ENCODE measurements at places on chromosomes 1 and 21.

GRCh38 chr21:14523234-14523633, 22.9 kb downstream of the SAMSN1 start:
- DNase-seq, result no peak

DNA sequence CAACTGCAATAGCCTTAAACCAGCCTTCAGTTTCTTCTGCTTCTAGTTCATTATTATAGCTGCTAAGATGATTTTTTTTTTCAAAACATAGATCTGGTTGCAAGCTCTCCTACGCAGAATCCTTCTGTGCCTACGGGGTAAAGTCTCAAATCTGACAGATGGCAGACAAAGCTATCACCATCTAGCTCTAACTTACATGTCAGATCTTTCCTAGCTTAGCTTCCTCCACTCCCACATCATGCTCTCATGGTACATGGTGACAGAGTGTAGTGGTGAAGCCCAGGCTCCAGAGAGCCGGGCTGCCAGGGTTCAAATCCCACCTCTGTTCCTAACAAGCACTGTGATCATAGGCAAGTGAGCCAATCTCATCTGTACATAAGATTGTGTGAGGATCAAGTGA, 24.2 kb upstream of the GUCA2B start:
- DNase-seq, result no peak

GRCh38 chr21:46153247-46154154, 1.9 kb downstream of the FTCD start:
- peak; percentile 29 for DNase-seq

DNA sequence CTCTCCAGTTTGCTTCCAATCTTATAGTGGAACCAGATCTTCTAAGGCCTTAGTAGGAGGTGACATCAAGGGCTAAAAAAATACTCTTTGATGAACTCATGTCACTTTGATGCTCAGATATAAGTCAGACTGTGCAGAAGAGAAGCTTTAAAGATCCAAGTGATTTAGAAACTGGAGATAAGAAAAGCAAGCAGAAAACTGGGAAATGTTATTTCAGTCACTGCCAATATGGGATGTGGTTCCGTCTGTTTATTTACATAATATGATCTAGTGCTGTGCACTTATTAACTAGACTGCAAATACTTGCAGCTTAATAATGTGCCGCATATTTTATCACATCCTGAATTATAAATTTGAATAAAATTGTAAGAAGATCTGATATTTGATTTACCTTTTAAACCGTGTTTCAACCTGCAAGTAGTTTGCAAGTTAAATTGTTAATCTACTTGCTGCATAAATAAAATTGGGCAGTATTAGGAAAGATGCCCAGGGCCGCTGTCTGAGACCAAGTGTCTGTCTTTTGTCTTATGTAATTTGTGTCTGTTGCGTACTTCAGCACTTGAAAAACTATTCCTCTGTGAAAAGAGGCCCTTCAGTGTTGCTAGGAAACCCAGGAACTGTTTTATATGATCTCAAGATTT, 29.6 kb downstream of the CXADR start:
- peak; percentile 46 for DNase-seq

DNA sequence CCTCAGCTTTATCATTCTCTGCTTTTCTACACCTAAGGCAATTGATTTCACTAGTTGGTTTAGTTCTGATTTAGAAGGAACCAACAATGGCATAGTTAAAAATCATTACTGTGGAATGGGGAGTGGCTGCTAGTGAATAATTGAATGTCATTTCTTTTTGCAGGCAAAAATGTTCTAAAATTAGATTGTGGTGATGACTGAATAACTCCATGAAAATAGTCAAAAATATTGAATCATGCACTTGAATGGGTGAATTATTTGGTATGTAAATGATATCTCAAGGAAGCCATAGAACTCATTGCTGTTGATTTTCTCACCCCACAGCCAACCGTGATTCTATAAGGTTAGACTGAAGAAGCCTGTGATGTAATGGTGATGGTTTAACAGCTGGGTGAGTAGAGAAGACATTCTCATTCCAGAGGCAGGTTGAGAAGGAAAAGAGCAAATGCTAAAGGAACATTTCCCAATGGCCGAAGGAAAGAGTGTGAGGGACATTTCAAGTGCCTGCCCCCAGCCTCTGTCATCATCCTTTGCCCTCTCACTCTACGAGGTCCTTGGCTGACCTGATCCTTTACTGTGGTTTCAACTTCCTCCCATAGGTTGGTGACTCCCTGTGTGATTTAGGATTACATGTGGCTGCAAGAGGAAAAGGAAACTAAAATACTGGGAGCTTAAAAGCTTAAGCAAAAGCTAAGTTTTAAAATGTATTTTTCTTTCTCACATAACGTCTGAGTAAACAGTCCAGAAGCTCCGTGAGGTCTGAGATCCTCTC, 12.5 kb downstream of the OVAAL start:
- no peak for DNase-seq

DNA sequence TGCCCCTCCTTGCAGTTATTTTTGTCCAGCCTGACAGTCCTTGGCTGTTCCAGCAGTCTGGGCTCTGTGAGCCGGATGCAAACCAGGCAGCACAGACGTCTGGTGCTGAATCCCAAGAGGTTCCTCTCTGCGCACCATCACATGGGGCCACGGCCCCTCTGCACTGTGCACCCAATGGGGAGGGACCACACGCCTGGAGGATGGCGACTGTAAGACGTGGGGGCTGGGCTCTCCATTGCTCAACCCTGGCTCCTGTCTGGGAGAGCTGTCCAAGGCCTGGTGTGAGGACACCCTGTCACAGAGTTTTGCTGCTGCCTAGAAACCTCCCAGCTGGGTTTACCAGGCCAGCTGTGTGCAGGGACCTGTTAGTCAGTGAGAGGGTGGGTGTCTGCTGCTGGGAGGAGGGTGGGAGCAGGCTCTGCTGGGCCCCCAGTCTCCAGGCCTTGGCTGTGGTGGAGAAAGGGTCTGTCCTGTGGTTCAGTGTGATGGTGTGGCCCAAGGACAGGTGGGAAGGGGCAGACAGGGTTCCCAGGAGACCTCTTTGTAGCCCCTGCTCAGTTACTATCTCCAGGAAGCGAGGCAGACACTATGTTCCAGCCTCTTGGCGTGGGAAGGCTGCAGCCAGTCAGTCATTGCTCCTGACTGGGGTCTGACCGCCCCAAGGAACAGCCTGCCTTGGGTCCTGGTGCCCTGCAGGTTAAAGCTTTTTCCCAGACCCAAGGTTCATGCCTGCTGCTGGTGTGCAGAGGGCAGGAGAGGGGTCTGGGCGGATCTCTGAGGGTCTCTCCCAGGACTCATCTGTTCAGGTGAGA, 13.8 kb downstream of the HEYL start:
- DNase-seq, result no peak

- DNase-seq, result no peak
Measured at GRCh38 chr1:116436611-116436970, 63.5 kb downstream of the ATP1A1 start.

GRCh38 chr1:156382561-156382960, 13.6 kb downstream of the RHBG start:
- no peak for DNase-seq

GRCh38 chr1:183807549-183808168, 2.7 kb downstream of the RGL1 start:
- DNase-seq, result no peak

DNA sequence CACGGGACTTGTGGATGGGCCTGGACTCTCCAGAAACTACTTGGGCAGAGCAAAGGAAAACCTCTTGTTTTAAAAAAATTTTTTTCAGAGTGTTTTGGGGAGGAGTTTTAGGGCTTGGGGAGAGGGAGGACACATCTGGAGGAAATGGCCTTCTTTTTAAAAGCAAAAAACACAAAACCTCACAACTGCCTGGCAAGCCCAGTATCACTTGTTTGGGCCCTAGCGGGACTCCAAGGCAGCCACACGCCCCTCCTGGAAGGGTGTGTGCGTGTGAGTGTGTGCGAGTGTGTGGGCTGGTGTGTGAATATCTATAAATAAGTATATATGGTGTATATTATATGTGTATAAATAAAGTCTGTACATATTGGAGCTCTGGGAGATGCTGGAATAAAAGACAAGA, 57.7 kb upstream of the ACTL8 start:
- DNase-seq, result no peak

DNA sequence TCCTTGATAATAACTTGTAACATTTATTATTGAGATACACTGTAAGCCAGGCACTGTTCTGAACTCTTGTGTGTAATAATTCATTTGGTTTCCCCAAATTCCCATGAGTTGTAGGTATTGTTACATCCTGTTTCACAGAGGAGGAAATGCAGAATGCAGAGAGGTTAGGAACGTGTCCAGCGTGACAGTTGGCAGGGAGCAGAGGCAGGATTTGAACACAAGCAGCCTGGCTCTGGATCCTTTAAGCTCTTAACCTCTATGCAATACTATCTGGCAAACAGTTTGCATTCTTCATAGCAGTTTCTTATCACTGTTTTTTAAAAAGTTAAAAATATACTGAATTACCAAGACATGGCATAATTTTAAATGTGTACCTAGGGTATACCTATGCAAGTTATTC, 30.5 kb downstream of the EEIG2 start:
- no peak for DNase-seq

GRCh38 chr1:93681989-93682412, 364 bp upstream of the BCAR3 start:
- no peak for DNase-seq

DNA sequence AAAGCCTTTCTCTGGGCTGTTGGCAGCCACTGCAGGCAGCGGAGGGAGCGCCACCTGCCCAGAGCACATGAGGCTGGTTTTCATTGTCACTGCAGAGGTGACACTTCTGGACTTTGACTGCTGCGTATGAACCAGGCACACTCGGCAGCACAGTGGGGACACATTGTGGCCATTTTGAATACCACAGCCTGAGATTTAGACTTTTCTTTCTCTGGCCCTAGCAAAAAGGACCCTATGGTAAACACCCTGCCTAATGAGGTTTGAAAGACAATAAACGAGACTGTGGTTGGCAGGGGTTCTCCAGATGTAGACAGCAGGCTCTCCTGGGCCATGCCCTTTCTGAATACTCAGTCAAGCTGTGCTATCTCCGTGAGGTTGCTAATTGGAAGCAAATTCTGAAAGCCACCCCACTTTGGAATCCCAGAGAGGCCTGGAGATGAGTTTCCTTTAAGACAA, 12.0 kb upstream of the KCNE2 start:
- peak; percentile 70 for DNase-seq

DNA sequence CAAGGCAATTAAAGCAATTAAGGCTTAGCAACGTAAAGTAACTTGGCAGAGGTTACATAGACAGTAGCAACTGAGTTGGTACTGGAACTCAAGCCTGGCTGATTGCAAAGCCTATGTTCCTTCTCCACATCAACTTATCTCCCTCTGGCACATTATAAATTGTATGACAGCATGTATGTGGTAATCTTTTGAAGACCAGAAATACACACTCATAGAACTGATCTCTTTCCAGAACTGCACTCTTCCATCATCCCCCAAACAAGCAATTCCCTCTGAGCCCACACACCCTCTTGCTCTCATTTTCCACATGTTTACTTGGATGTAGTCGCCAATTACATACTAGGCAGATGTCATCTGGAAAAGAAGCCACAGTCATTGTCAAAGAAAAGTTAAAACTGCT, 502.2 kb downstream of the PLPP3 start:
- no peak for DNase-seq

- no peak for DNase-seq
Measured at GRCh38 chr21:28568692-28569091, 424.0 kb downstream of the LTN1 start.

- DNase-seq, result no peak
Measured at GRCh38 chr1:172601046-172601630, 57.8 kb upstream of the FASLG start.

GRCh38 chr1:11266268-11267074, 4.1 kb upstream of the MTOR start:
- DNase-seq, result no peak

DNA sequence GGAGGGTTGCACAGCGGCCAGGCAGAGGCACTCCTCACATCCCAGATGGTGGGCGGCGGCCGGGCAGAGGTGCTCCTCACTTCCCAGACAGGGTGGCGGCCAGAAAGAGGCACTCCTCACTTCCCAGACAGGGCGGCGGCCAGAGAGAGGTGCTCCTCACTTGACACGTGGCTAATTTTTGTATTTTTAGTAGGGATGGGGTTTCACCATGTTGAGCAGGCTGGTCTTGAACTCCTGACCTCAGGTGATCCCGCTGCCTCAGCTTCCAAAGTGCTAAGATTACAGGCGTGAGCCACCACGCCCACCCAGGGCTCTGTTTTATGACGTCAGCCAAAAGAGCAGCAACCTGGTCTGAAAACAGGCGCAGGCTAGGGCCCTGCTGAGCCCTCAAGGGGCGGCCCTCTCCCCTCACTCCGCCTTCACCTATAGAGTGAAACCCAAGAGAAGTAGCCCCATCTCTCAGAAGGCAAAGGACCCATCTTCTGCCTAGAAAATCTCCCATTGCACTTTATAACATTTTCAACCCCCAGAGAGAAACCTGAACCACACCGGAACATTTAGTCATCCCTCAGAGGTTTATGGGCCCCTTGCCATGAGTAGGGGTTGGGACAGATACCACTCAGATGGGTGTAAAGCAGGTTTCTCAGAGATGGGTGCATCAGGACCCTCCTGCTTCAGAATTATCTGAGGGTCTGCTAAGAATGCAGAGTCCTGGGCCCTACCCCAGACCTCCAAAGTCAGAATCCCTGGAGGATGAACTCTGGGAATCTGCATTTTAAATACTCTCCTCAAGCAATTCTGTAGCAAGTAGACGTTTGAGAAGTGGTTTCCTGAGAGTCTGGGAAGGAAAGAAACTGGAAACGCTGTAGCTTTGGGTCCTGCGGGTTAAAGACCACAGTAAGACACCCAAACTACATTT, 40.8 kb downstream of the CDK18 start:
- no peak for DNase-seq

GRCh38 chr1:74590288-74590687, 77.9 kb upstream of the LRRC53 start:
- no peak for DNase-seq

GRCh38 chr1:234902774-234903547, 225.7 kb downstream of the TOMM20 start:
- DNase-seq, result no peak

DNA sequence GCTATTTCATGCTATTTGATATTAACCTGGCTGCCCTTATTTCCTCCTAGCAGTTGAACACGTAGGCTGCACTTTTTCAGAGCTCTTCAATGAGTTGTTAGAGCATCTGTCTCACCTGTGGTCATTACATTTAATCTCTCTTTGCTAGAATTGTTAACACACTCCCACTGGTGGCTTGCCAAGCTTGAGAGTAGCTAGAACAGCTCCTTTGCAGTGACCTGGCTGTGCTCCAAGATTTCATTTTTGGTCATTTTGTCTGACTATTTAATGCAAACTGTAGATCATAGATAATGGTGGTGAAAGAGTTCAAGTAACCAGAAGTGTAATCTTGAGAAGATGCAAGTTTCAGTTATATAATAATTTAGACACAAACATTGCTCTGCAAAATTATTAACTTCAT, 105.6 kb downstream of the LRRC7 start:
- DNase-seq, result no peak

DNA sequence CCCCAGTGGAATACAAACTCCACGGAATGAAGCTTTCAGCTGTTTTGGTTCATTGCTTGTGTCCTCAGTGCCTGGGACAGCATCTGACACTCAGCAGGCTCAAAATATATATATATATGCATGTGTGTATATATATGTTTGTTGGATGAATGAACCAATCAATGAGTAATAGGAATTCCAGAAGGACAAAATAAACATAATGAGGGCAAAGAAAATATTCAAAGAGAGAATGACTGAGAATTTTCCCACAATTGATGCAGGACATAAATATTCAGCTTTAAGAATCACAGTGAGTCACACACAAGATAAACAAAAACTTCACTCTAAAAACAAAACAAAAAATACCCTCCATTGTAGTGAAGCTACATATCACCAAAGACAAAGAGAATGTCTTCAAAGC, 64.0 kb downstream of the CHD5 start:
- no peak for DNase-seq

All from HT-29 (cell line).